ENCODE measurements at places on chromosomes 16 and 17.
A peak's percentile ranks its signal among the peaks of the same experiment; 100 is the strongest.

DNA sequence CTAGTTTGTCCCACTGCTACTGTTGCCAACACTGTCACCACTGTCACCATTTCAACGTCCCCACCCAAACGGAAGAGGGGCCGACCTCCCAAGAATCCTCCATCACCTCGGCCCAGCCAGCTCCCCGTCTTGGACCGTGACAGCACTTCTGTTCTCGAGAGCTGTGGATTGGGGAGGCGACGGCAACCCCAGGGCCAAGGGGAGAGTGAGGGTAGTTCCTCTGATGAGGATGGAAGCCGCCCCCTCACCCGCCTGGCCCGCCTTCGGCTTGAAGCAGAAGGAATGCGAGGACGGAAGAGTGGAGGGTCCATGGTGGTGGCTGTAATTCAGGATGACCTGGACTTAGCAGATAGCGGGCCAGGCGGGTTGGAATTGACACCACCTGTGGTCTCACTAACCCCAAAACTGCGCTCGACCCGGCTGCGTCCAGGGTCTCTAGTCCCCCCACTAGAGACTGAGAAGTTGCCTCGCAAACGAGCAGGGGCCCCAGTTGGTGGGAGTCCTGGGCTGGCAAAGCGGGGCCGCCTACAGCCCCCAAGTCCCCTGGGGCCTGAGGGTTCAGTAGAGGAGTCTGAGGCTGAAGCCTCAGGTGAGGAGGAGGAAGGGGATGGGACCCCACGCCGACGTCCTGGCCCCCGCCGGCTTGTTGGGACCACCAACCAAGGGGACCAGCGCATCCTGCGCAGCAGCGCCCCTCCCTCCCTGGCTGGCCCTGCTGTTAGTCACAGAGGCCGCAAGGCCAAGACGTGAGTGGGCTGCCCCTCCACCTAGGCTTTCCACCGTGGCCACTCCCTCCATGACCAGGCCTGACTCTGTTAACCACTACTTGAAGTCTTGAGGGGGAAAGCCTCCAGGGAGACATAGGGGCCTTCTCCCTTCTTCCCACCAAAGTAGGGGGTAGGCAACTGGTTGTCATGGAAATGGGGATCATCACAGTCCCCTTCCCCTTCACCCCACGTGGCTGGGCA lies 9.0 kb upstream of the PHKG2 start:
- no peak for DNase-seq

GRCh38 chr16:85436207-85436606 lies 176.9 kb upstream of the GSE1 start:
- no peak for DNase-seq

GRCh38 chr17:40331743-40332641 lies 23.0 kb downstream of the RARA start:
- no peak for DNase-seq

DNA sequence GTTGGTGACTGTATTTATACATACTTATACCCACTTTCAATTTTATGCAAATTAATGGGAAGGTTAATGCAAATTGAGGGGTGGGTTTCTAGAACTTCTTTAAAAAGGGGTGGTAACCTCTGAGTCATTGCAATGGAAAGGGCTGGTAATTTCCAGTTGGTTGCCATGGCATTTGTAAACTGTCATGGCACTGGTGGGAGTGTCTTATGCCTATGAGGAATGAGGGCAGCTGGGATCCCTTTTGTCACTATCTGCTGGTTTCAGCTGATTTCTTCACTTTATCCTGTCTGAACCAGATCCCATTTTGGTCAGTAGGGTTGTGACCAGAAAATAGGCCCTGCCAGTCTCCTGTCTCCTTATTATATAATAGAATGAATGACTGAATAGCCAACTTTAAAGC lies 1006.7 kb upstream of the GOT2 start:
- no peak for DNase-seq

- DNase-seq, result no peak
Measured at GRCh38 chr17:75645501-75645888, 12.3 kb downstream of the SMIM5 start.

DNA sequence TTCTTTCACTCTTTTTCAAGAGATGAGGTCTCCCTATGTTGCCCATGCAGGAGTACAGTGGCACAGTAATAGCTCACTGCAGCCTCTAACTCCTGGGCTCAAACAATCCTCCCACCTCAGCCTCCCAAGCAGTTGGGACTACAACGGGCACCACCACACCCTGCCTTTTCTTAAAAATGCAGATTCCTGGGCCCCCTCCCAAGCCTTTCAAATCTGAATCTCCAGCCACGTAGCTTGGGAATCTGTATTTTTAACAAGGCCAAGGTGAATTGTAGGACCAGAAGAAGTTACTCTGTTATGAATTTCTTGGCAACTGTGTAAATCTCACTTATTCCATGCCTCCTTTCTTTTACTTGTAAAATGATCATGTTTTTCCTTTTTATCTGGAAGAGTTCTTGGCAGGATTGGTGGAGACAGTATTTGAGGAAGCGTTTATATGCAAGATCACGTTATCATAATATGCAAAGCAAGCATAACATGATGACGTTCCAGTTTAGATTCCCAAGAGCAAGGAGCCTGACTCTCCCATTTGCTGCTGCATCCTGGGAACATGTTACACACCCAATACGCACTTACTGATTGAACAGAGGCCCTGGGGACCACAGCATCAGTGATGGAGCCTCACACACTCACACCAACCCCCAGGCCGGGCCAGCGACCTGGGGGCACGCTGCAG lies 44.5 kb downstream of the LITAF start:
- DNase-seq, result no peak

- no peak for DNase-seq
Measured at GRCh38 chr16:54750249-54750648, 180.4 kb upstream of the IRX5 start.

DNA sequence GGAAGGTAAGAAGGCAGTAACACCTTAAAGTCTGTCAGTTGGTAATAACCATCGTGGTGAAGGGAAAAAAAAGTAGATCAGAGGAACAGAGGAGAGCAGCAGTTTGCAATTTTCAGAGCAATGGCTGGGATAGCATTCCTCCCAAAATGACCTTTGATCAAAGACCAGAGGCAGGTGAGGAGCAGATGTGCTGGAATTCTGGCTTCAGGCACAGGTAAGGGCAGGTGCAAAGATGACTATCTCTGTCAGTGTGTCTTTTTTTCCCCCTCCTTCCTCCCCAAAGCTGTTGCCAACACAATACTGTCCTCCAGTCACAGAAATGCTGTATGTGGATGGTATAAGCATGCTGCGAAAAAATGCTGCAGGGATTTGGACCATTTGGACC lies 166.7 kb downstream of the XYLT1 start:
- no peak for DNase-seq

DNA sequence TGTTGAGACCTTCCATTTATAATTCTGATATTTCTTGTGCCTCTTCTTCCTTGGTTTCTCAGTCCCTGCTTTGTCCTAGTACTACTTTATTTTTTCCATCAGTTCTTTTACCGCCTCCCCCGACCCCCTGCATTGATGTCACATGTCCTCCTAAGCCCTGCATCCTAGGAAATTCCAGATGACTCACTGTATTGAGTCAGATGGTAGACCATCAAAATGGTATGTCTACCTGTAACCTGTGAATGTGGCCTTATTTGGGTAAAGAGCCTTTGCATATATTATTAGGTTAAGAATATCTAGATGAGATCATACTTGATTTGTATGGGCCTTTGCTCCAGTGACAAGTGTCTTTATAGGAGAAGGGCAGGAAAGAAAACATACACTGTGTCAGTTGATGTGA lies 515.3 kb upstream of the CA10 start:
- no peak for DNase-seq

DNA sequence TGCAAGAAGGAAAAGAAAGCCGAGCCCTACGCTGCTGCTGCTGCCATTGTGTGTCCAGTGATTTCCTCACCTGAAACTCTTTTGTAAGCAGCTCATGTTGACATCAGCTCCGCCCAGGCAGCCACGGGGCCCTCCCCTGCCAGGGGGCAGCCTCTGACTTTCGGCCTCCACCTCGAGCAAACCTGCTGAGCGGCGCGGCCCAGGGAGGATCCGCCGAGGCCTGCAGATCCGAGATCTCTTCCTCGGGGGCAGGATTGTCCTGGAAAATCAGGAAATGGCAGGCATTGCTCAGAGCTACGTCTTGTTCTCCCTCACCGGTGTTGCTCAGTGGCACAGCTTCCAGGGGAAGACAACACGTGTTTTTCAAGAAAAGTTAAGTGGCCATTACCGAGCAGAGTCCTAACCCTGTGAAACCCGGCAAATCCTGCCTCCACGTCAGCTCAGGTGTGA lies 35.6 kb upstream of the ZNF750 start:
- no peak for DNase-seq

- peak; percentile 60 for DNase-seq
Measured at GRCh38 chr16:57485916-57486857, at the start of gene DOK4. Gene DOK4, minus strand, starts transcription at chr16:57486493. Its CDS starts 6,986 bp downstream, at chr16:57479507.

GRCh38 chr17:56595831-56596690 lies 2.6 kb downstream of the NOG start:
- no peak for DNase-seq

DNA sequence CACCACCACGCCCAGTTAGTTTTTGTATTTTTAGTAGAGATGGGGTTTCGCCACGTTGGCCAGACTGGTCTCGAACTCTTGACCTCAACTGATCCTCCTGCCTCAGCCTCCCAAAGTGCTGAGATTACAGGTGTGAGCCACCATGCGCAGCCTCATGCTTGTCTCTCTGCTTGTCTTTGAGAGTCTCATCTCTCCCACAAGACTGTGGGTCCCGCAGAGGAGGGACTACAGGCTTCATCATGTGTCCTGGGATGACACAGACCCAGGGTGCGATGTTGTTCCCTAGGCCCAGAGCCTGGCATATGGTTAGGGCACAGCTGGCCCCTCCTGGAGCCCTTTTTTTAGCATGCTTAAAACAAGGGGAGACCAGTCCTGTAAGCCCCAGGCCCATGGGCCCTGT lies 101.9 kb downstream of the NDE1 start:
- DNase-seq, result no peak

DNA sequence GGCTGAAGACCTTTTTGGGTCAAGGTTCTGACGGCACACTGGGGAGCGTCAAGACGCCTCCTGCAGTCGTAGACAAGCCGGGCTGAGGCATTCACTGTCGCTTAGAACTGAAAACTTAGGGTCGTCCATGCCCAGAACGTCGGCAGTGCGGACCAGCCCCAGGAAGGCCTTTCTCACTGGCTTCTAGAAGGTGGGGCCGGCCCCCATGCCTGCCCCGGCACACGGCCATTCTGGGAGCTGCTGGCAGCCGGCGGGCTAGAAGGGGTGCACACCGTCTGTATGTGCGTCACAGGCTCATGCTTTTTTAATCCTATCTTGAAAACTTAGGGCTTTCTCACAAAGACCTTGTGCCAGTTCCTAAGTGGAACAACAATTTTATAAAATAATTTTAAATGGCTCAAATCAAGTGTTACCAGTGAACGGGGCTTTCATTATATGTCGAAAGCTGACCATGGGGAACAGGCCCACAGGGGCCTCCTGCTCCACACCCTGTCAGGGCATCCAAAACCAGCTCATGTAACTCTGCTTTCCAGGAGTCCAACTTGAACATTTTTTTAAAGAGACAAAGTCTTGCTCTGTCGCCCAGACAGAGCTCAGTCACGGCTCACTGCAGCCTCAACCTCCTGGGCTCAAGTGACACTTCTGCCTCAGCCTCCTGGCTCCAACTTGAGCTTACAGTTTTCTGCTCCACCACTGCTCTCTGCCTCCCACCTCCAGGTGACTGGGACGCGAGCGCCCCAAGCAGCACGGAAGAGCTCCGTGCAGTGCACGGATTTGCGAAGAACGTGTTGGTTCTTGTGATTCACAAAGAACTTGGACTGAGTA lies 111.2 kb downstream of the ANKRD11 start:
- DNase-seq, result no peak

- no peak for DNase-seq
Measured at GRCh38 chr17:76686538-76687297, 24.0 kb downstream of the MXRA7 start.

DNA sequence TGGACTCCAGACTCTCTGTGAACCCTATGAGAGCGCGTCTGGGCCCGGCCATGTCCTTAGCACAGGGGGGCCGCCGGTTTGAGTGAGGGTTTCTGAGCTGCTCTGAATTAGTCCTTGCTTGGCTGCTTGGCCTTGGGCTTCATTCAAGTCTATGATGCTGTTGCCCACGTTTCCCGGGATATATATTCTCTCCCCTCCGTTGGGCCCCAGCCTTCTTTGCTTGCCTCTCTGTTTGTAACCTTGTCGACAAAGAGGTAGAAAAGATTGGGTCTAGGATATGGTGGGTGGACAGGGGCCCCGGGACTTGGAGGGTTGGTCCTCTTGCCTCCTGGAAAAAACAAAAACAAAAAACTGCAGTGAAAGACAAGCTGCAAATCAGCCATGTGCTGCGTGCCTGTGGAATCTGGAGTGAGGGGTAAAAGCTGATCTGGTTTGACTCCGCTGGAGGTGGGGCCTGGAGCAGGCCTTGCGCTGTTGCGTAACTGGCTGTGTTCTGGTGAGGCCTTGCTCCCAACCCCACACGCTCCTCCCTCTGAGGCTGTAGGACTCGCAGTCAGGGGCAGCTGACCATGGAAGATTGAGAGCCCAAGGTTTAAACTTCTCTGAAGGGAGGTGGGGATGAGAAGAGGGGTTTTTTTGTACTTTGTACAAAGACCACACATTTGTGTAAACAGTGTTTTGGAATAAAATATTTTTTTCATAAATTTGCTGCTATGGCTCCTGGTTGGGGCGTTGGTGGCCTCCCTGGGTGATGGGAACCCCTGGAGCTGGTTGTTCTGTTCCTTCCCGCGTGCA lies 23.1 kb downstream of the STAT5A start:
- DNase-seq, result peak; percentile 62

- no peak for DNase-seq
Measured at GRCh38 chr16:82855471-82855870, 228.7 kb downstream of the CDH13 start.

- no peak for DNase-seq
Measured at GRCh38 chr17:49551221-49552069, 24.2 kb upstream of the NXPH3 start.

DNA sequence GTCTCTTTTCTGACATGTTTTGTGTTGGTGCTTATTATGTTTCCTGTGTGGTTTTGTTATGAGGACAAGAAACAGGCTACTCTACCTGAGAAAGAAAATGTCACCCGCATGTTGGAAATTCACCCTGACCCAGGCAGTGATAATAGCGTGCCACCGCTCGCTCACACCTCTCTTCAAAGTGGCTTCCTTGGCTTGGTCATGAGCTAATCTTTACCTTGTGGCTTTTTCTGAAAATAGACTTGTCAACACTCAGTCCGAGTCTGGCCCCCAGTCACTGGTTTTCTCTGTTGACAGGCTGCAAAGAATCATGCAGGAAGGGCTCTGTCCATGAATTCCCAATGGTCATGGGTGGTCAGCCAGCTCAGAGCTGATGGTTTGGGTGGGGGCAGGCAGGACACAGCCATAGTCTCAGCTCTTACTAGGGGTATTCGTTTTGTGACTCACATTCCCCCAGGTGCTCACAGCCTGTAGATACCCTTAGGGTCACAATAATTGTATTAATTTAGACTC lies 121.3 kb upstream of the CACNG5 start:
- no peak for DNase-seq

- DNase-seq, result peak; percentile 71
Measured at GRCh38 chr17:31495022-31495885, 103.8 kb downstream of the RAB11FIP4 start.

Data from NCI-H2107 (cell line).